ENCODE measurements at places on chromosomes 2 and 18.

DNA sequence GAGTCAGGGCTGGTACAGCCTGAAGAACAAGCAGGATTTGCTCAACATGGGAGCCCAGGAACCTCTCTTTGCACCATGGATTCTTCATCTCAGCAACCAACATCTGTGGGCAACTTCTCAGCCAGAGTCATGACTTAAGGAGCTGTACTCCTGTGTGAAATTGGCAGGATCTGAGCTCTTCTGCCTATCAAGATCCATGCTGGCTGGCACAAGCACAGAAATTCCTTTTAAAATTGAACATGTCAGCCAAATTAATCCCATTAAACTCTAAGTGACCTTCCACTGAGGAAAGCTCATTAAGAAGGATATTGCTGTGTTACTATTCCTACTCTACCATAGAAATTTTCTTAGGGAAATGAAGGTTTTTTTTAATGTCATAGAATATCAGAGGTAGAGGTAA lies 110.5 kb upstream of the SCG2 start:
- DNase-seq = no peak

- DNase-seq = peak; percentile 52
Measured at GRCh38 chr18:12652861-12653401, 5.0 kb downstream of the SPIRE1 start.

DNA sequence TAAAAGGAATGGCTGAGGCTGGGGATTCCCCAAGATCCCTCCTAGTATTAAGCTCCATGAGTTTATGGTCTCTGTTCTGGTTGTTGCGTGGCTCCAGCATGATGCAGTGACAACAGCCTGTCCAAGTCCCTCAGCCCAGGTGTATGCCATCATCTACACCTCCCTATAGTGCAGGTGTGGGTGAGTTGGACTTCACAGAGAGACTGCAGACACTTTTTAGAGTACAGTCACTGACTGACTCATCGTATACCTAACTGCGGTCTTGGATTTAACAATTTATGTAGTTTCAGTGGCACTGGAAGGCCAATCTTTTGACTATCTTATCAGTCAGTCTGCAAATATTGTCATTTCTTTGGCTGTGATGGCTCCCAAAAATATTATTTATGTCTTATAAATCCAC lies 415.0 kb downstream of the TMX3 start:
- no peak for DNase-seq

DNA sequence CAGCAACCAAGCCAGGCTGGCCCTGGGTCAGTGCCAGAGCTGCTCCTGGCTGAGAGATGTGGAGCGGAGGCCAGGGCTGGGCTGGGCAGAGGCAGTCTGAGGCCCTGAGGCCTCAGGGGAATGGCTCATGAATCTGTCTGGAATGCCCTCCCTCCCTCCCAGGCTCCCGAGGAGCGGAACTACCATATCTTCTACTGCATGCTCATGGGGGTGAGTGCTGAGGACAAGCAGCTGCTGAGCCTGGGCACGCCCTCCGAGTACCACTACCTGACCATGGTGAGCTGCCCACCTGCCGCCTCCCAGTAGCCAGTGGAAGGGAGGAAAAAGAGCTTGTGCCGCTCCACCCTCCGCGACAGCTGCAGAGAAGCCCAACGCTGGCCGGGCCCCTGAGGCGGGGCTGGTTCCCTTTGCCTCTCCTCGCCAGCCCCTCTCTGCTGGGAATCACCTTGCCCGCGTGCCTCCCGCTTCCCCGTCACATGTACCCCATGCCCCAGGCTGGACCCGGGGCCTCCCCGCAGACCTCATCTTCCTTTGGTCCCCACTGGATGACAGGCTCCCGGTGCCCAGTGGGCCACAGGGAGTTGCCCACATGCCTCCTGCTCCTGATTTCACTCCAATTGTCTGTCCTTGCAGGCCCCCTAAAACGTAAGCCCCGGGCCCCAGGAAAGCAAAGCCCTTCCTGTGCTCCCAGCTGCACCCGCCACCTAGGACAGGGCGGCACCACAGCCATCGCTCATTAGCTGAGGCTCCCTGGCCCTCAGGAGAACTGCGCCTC lies 41.1 kb downstream of the MYO7B start:
- DNase-seq = peak; percentile 38

DNA sequence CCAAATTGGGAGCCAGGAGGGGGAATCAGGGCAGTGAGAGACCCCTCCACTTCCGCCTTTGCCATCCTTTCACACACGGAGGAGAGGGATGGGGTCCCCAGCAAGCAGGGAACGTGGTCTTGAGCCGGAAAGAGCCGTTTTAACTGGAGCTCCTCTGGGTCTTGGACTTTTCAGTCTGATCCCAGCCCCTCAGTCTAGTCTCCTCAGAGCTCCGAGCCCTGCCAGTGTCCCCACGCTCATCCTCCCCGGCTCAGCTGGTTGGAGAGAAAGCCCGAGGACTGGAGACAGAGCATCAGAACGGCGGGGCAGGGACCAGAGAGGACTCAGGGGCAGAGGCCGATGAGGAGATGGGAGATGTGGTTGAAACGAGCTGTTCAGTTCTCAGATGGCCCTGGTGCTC lies 26.1 kb upstream of the OTOF start:
- no peak for DNase-seq

- DNase-seq = no peak
Measured at GRCh38 chr2:147917161-147917560, 72.3 kb downstream of the ACVR2A start.

DNA sequence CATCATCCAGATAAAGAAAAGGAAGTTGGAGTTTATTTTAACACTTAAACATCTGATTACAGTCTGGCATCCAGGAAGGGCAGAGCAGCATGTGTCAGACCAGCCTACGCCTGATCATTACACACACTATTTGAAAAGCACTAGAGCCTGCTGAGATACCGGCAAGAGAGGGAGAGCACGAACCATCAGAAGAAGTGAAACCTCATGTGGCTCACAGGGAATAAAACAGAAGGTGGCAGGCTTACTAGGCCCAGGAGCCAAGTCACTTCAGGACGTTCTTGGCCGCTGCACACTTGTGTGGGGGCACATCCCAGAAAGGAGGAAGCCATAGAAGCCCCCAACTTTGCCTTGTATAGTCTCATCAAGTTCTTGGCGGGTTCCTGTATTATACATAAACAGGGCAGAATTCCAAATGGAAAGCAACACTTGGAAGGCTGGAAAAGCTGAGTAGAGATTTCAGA lies 105.5 kb downstream of the UGGT1 start:
- no peak for DNase-seq

- DNase-seq = no peak
Measured at GRCh38 chr2:6079405-6079804, 387.2 kb downstream of the SOX11 start.

DNA sequence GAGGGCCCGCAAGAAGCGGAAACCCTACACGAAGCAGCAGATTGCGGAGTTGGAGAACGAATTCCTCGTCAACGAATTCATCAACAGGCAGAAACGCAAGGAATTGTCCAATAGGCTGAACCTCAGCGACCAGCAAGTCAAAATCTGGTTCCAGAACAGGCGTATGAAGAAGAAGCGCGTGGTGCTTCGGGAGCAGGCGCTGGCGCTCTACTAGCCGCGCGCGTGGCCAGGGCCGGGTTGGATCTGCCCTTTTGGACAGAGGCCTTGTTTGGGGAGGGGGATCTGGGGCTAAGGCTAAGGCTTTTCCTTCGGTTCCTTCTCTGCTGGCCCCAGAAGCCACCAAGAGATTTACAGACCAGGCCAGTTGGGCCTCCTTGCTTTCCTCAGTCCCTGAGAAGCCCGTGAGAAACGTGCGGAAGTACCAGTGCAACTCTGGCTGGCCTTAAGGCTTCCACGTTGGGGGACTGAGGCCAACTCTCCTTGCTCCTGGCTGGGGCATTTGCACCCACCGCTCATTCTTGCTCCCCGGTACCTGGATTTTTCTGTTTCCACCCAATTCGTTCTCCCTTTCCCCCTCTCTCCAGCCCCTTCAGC lies 1.0 kb downstream of the HOXD12 start:
- no peak for DNase-seq

GRCh38 chr2:113724010-113724409 lies 32.4 kb downstream of the SLC35F5 start:
- DNase-seq = no peak

GRCh38 chr18:44900627-44901026 lies 219.9 kb downstream of the SETBP1 start:
- DNase-seq = no peak

DNA sequence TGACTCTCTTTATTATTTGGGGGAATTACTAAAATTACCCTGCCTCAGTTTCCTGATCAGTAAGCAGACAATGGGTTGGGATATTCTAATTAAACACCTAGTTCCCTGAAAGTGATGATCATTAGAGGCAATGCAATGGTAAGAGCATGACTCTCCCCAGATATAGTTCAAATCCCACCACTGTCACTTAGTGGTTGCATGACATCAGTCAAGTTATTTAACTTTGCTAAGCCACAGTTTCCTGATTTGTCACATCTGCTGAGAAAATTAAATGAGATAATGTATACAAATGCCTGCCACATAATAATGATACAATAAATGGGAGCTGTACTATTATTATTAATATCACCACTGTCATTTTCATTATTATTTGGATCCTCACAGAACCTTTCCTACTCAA lies 29.9 kb downstream of the ZEB2 start:
- DNase-seq = no peak

DNA sequence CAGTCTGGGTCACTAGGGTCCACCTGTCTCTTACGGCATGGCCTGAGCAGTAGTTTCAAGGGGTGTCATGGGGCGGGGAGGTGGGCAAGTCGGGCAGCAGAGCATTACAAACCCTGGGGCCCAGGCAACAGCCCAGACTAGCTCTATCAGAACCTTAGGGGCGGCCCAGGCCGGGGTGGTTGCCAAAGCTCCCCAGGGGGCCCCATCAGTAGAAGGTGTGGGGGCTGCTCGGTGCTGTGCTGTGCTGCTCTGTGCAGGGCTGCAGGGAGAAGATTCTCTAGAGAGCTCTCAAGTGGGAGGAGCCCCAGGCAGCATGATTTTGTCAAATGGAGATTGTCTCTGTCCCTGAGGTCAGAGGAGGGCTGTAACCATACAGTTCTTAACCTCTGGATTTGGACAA lies 36.4 kb upstream of the SLC14A1 start:
- DNase-seq = no peak

DNA sequence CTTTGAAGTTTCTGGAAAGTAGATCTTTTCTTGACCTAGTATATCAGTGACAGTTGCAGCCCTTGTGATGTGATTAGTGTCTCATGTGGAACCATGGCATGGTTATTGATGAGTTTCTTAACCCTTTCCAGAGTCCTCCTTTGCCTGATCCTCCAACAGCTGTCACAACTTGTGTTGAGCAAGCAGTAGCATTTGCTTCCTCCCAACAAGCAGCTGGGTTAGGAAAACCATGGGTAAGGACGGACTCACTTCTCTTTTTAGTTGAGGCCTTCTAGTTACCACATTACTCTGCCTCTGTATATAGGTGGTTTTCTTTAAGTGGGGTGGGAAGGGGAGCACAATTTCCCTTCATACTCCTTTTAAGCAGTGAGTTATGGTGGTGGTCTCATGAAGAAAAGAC lies 96.3 kb downstream of the XRCC5 start:
- DNase-seq = no peak

GRCh38 chr2:68237404-68237803 lies 14.9 kb downstream of the PPP3R1 start:
- DNase-seq = no peak

GRCh38 chr2:241649404-241649803 lies 11.9 kb downstream of the ATG4B start:
- DNase-seq = no peak

DNA sequence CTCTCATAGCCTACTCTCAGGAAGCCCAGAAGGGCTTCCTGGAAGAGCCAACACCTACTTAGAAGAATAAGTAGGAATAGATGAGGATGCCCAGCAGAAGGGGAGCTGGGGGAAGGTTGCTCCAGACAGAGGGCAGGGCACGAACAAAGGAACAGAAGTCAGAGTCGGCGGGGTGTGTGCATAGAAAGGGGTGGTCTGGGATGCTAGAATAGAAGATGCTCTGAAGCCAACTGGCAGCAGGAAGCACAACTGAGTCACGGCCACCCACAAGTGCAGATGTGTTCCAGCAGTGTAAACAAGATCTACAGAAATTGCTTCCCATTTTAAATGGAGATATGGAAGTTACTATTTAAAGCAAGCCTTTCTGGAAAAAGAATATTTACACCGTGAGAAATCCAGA lies 131.0 kb downstream of the ZNF532 start:
- DNase-seq = no peak

DNA sequence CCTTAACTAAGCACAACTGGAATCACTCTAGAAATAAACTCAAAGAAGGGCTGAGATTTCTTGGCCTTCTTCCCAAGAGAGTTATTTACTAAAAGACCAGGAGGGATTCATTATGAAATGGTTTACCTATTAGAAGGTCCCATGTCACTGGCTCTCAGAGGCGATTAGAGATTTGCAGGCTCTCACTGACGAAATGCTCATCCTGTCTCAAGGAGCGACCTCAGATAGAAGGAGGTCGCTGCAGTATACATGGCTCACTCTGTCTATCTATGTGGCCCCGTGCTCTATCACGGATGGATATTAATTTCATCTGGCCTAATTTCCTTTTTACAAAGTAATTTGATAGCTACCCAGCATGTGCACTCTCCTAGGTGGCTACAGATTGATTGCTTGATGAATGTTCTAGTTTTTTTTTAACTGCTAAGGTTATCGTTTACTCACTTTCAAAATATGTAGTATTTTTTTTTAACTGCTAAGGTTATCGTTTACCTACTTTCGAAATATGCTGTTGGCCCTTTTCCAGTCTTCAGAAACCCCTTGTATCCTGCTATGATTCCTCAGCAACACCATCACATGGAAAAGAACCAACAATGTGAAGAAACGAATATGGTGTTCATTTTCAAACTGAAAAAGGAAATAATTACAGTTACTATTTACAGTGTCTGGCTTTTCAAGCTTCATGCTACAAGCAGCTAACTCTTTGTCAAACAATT lies 9.1 kb downstream of the SMIM21 start:
- DNase-seq = no peak

DNA sequence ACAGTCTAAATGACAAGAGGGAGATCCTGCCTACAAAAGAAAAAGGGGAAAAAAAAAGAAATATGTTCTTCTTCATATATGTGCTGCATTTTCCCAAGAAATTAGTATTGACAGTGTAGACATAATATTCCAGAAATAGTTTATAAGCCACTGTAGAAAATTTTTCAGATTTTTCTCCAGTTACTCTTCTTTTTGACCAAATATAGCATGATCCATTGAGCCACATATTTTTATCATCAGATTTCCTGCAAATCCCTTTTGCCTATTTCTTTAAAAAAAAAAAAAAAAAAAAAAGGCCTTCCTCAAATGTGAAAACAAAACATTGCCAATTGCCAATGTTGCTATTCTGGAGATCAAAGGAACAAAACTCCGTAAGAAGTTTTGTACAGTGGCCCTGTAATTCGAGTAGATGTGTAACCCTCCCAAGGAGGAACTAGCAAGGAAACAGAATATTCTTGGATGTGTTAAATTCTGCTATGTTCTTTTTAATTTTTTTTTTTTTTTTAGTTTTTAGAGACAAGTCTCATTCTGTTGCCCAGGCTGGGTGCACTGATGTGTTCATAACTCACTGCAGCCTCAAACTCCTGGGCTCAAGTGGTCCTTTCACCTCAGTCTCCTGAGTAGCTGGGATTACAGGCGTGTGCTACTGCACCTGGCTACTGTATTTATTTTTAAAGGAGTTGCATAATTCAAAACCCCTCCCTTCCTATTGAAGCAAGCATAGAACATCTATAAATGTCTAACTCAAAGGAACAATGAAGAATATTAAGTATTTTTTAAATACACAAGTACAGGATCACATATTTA lies 12.5 kb upstream of the CABYR start:
- DNase-seq = no peak

Measured in AG09319 (cell line).